Neural progenitor cell (in vitro differentiated cells): ENCODE measurements at places on chromosomes 4 and X. TPM values are rescaled to one million over a fixed set of nuclear protein-coding genes. Genes with fewer than 3 reads are reported as not detected.

DOCK11 gene
- 18.8 and 20.9 TPM in 2 replicates for total RNA-seq

IL2 gene
- not detected in 2 replicates for total RNA-seq

SYNPO2 gene
- 0.09 TPM in 2 replicates for total RNA-seq

SEL1L3 gene
- total RNA-seq: 49.6 and 87.2 TPM in 2 replicates

WDR17 gene
- total RNA-seq: 4.7 and 9.1 TPM in 2 replicates

GABRG1 gene
- total RNA-seq: not detected in 2 replicates

MAGEA10 gene
- total RNA-seq: not detected in 2 replicates

DNA sequence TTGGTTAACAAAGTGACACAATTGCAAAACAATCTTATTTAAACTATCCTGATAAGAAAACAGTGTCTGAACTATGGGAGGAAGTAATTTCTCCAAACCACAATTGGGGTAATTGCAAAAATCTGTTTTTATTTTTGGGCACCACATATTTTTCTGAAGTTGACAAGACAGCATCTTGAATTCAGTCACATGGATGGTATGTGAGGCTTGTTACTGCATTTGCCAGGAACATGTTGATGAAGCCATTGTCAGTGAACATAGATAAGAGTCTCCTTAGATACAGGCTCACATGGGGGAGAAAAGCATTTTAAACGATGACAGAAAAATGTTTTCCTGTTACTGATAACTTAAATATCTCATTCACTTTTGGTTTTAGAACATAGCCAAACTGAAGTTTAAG is 5.5 kb upstream of the USP53 start:
- DNase-seq: no peak

GRCh38 chrX:6071731-6072130 is 156.9 kb downstream of the NLGN4X start:
- DNase-seq: no peak

DNA sequence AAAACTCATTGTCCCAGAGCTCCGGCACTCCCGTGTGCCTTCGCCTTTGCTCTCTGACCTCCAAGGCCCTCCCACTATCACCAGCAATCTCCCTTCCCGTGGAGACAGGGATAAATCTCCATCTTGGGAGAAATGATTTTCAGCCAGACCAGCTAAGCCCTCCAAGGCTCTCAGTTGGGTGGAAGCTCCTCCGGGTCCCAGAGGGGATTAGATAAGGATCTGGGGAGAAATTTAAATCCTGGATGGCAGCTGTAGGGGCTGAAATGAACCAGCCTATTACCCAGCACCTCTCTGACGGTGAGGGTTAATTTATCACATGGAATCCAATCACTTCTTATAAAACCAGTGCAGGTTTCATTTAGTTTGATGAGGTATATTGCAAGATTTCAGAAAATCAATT is 366.2 kb downstream of the FBXW7 start:
- no peak for DNase-seq

DNA sequence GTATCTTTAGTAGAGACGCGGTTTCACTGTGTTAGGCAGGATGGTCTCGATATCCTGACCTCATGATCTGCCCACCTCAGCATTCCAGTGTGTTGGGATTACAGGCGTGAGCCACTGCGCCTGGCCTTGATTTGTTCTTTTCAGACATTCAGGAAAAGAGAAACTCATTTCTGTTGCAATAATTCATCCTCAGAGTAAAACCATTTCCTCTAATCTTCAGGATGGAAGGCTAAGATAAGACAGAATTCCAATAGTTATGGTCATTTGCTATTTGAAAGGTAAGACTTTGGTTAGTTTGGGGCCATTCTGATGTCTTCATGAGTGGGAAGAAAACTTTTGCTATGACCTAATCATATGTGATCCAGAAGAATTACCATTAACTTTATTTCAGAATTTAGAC is 83.0 kb downstream of the LRP2BP start:
- DNase-seq: no peak

- DNase-seq: no peak
Observed at GRCh38 chr4:44988011-44988410, 261.7 kb upstream of the GNPDA2 start.
